ENCODE measurements at places on chromosomes 3 and 15. TPM values are rescaled to one million over a fixed set of nuclear protein-coding genes. Genes with fewer than 3 reads are reported as not detected.

The XCR1 gene
- total RNA-seq: 1.4 TPM

The WDR49 gene
- total RNA-seq: 1.0 TPM

The ZNF860 gene
- 5.9 TPM for total RNA-seq

The NGRN gene
- total RNA-seq: 81.9 TPM

The P2RY14 gene
- 2.4 TPM for total RNA-seq

The POLR2H gene
- 82.0 TPM for total RNA-seq

The FBXL2 gene
- 18.3 TPM for total RNA-seq

The CRABP1 gene
- not detected for total RNA-seq

The PLA2G4E gene
- total RNA-seq: not detected

The GRIP2 gene
- total RNA-seq: 3.0 TPM

The HRH1 gene
- 32.3 TPM for total RNA-seq

The FBXW12 gene
- not detected for total RNA-seq

The PIGB gene
- total RNA-seq: 17.6 TPM

The SLC51A gene
- total RNA-seq: 0.98 TPM

The AADAC gene
- total RNA-seq: not detected

The ACP3 gene
- total RNA-seq: 67.8 TPM

The BCL2A1 gene
- total RNA-seq: 2.4 TPM

The TMEM158 gene
- total RNA-seq: 5.1 TPM

The PTH1R gene
- total RNA-seq: 286 TPM

The CD276 gene
- total RNA-seq: 31.5 TPM

The LNP1 gene
- total RNA-seq: 4.4 TPM

The CAV3 gene
- not detected for total RNA-seq

The DOCK3 gene
- 0.54 TPM for total RNA-seq

The SMAD3 gene
- total RNA-seq: 58.2 TPM

The RASL12 gene
- 7.6 TPM for total RNA-seq

The OR5K1 gene
- not detected for total RNA-seq

The NPAP1 gene
- 0.19 TPM for total RNA-seq

The TM4SF18 gene
- 19.7 TPM for total RNA-seq

The AHSG gene
- not detected for total RNA-seq

The PIGZ gene
- total RNA-seq: 3.5 TPM

The AVEN gene
- 7.1 TPM for total RNA-seq

The FILIP1L gene
- total RNA-seq: 25.5 TPM
